Left renal cortex interstitium (tissue), 4 donors: ENCODE measurements at places on chromosomes 5 and 9. TPM values are rescaled to one million over a fixed set of nuclear protein-coding genes. Genes with fewer than 3 reads are reported as not detected.

DNA sequence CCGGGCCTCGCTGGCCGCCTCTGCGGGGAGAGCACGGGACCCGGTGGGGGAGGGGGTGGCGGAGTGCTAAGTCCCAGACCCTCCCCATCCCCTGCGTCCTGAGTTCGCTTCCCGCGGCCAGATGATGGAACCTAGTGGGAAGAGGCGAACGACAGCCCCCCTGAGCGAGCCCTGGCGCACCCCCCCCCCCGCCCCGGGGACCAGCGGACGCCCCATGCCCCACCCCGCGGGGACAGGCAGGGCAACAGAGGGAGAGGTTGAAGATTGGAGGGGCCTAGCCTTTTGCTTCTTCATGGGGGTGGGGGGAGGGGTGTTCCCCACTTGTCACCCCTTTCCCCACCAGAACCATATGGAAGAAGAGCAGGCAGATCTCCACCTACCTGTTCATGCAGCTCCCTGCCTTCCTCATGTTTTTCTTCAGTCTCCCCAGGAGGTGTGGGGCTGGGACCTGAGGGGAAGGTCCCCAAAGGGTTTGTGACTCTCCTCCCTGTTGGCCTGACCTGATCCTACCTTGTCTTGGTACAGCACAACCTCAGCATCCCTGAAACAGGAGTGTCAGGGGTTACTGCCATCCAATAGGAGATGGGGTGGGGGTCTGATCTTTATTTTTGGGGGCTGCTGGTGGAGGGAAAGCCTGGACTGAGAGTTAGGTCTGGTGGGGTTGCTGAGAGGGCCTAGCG lies 485 bp downstream of the FAM53C start:
- peak; percentile 39 for DNase-seq

DNA sequence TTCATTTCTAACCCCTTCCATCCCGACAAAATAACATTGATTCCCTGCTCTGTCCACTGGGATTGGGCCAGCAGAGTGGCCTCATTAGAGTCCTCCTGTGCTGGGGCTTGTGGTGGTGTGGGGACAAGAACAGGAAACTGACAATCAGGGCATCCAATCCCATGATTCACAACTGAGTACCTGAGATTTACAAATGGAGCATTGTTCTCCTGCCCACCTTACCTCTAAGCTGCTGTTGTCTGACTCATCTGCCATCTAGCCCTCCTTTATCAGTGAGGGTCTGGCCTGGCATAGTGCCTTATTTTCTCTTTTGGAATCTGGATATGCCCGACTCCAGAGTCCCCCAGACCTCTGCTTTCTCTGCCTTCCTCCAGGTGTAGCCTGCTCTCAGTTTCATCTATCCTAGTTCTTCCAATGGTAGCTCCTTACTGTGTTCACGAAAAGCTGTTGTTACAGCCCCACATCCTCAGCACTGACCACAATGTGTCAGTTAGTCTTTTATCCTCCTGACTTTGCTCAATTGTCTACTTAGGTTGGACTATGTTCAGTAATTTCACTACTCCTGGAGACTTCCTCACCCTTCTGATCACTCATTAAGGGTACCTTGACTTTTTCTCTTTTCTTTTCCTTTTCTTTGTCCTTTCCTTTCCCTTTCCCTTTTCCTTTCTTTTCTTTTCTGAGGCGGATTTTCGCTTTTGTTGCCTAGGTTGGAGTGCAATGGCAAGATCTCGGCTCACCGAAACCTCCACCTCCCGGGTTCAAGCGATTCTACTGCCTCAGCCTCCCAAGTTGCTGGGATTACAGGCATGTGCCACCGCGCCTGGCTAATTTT lies 13.4 kb downstream of the WNT8A start:
- DNase-seq: no peak

GRCh38 chr5:44774279-44774880 lies 34.4 kb upstream of the MRPS30 start:
- peak; percentile 14 for DNase-seq

DNA sequence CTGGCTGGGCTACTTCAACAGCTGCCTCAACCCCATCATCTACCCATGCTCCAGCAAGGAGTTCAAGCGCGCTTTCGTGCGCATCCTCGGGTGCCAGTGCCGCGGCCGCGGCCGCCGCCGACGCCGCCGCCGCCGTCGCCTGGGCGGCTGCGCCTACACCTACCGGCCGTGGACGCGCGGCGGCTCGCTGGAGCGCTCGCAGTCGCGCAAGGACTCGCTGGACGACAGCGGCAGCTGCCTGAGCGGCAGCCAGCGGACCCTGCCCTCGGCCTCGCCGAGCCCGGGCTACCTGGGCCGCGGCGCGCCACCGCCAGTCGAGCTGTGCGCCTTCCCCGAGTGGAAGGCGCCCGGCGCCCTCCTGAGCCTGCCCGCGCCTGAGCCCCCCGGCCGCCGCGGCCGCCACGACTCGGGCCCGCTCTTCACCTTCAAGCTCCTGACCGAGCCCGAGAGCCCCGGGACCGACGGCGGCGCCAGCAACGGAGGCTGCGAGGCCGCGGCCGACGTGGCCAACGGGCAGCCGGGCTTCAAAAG lies 36.9 kb upstream of the TTC1 start:
- DNase-seq: no peak

DNA sequence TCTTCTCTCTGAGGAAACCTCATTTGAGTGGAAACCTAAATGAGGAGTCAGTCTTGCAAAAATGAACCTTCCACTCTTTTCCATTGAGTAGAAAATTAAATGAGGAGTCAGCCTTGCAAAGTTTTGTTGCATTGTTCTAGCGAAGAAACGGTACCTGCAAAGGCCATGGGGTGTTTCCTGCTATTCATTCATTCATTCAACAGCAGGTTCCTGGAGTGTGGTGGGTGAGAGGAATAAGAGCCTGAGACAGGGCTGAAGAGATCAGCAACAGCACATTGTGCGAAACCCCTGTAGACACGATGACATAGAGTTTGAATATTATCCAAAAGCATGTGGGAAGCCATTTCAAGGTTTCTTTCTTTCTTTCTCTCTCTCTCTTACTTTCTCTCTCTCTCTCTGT lies 14.6 kb upstream of the SETX start:
- DNase-seq: no peak

DNA sequence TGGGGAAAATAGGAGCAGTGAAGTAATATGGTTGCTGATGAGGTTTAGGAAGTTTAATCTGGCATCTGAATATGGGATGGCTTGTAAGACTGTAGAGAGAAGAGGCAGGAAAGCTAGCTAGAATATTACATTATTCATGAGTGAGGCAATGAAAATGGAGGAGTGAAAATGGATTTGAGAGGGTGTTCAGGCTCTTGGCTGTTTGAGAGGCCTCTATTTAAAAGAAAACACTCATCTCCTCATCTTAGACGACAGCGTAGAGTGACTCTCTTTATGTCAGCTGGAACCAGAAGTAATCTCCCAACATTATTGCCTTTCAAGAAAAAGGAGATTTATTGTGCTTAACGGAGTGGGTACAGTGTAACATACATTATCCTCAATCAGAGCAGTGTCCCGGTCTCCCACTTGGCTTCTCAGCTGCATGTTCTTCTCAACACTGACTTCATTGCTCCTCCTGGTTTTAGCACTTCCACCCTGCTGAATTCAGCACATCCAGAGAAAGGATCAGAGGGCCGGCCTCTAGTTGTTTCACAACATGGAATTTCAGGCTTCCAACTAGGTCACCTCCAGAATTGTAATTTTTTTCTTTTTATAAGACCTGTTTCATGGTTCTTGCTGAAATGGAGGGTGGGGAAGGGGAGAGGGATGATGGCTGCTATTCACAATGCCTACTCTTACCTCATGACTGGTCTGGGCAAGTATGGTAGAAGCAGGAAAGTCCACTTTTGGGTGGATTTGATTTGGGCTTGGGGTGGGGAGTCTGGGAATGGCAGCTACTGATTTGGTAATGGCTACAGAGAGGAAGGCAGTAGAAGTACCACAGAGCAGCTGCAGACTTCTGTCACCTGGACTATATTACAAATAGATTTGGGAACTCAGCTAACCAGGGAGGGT lies 52.9 kb upstream of the KIAA1958 start:
- DNase-seq: no peak

DNA sequence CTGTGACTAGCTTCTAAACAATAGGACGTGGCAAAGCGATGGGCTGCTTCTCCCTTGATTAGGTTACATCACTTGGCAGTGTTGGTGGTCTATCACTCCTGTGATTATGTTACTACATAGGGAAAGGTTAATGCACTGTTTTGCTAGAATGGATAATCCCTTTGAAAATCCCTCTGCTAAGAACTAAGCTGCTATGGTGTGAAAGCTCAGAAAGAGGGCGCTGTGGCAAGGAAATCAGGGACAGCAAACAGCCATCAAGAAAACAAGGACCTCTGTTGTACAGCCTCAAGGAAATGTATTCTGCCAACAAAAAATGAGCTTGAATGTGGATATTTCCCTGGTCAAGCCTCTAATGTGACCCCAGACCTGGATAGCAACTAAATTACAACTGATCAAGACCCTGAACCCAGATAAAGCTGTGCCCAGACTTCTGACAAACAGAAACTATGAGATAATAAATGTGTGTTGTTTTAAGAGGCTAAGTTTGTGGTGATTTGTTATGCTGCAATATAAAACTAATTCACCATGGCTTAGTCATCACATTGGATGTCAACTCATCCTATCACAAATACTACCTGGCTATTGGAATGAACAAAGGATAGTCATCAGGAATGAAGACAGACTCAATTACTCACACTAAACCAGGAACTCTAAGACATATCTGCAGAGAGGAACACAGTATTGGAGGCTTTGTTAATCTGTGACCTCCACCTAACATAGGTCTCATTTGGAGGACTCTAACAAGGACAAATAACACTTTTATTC lies 1215.9 kb downstream of the EFNA5 start:
- no peak for DNase-seq

- no peak for DNase-seq
Measured at GRCh38 chr9:2991292-2991691, 147.4 kb upstream of the PUM3 start.

DNA sequence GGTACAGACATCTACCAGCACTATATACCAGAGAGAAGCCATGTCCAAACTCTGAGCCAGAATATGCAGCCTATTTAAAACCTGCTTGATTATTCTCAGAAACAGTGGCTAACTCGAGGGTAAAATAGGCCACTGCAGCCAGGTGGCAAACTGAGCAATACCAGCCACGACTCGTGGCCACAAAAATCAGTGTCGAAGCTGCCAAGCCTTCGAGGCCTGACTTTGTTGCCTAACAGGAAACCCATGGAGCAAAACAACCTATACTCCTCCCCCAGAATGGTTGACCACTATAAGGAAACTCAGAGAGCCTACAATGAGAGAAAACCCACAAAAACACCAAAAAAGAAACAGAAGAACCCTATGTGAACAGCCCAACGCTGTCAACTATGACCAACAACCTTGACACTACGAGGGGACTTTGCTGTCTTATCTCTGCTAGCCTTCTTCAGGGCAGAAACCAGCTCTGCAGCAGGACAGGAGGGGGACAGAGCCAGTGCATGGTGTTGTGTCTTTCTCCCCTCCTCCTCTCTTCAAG lies 133.8 kb downstream of the TMEM174 start:
- DNase-seq: no peak

DNA sequence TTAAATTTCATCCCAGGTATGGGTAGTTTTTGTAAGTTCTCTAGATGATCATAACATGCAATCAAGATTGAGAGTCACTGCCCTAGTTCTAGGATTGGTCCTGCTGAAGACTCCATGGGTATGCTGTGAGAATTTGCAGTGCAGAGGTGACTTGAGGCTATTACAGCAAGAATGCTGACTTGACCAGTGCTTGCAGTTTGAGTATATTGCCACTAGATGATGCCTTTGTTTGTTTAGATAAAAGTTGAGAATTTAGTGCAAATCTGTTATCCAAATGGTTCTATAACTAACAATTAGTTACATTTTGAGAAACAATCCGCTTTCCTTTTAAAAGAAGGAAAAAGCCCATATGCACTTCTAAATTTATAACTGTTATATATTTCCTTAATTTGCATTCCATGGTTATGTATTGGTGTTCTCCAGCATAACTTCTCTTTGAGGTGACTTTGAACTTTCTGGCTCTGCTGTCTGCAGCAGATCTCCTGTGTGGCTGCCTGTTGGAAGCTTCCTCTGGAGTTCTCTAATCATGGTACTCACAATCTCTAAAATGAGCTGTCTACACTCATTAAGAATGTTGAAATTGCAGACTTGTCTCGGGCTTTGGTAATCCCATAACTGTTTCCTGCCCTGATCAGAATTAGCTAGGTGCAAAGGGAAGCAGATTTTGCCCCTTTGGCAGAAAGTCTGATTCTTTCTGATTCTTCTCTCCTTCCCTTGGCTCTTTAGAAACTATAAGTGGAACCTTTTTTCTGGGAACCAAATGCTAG lies 24.9 kb downstream of the MELK start:
- DNase-seq: no peak

- DNase-seq: peak; percentile 59
Measured at GRCh38 chr5:131417240-131417869, 153.5 kb downstream of the CDC42SE2 start.

DNA sequence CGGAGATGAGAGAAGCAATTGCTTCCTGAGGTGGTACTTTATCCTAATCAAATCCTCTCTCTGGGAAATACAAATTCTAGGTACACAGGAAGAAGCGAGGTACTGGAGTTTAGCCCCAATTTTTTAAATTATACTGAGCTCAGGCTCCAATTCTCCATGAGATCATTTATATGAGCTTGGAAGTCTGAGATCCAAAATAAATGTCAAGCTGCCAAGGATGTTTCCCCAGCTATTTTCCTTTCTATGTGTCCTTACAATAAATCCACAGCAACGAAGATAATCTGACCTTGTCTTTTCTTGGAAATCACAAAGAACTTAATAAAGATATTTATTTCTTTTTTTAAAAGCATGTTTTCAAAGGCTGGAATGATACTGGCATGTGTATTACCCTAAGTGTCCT lies 597.3 kb downstream of the GABRG2 start:
- DNase-seq: no peak

DNA sequence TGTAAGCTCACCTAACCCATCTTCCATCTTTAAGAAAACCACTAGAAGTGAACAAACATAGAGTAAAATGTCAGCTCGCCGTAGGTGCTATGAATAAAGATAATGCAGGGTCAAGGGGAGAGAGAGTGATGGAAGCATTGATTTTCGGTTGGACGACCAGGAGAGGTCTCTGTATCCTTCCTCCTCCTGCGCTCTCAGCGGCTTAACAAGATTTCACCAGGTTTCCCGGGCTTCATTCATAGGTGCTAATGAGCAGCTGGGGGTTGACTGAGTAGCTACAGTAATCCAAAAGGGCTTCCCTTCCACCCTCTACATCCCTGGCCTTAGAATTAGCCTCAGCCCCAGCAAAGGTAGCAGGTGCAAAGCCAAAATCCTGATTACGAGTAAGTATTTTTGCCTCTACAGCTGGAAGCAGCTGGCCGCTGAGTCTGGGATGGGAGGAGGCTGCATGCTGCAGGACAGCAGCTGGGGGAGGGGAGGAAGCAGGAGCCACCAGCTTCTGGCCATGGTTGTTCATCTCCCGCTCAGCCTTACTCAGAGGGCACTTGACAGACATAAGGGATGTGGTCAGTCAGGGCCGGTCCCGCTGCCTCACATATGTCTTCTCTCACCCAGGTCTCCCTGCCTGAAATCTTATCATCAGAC lies 112.0 kb upstream of the IL12B start:
- no peak for DNase-seq

Gene FOXD4
- polyA plus RNA-seq: 0.60 TPM

Gene FKBP15
- polyA plus RNA-seq: 28.3 TPM

Gene CBY3
- polyA plus RNA-seq: 2.1 TPM
